ENCODE measurements at places on chromosomes 1 and 21.
A peak's percentile ranks its signal among the peaks of the same experiment; 100 is the strongest.

GRCh38 chr1:206489980-206490770 lies 17.2 kb upstream of the RASSF5 start:
- peak; percentile 70 for DNase-seq

GRCh38 chr1:3483801-3484444 lies 29.5 kb downstream of the ARHGEF16 start:
- peak; percentile 48 for DNase-seq

GRCh38 chr21:35438643-35439404 lies 389.7 kb upstream of the RUNX1 start:
- DNase-seq, result peak; percentile 57

- DNase-seq, result peak; percentile 79
Observed at GRCh38 chr1:64934115-64934877, 32.1 kb downstream of the JAK1 start.

DNA sequence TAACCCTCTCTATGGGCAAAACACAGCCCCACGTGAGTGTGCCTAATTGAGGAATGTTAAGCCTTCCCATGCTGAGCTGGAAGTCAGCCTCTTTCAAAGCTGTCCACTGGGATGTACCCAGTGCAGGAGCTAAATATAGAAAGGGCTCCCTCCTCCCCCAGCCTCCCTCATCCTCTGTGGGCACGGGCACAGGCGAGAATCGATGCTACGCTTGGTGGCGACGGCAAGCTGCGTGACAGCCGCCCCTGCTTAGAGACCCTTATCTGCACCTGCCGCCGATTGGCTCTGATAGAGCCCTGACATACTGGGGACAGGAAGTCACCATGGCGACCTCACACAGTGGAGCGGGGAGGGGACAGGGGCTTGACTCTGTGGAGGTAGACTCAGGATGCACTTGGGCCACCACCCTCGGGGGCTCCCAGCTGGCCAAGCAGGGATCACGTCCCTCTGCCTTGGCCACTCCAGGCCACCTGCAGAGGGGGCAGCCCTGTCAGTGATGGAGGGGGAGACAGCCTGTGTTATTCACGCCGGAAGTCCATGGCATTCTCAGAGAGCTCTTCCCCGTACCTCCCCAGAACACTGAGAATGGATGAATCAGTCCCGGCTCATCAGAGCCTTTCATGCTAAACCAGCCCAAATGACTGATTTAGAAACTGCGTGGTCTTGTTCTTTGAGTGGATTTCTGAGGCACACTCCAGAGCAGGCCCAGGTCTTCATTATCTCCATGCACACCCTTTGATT lies 84.8 kb downstream of the KCND3 start:
- peak; percentile 47 for DNase-seq

DNA sequence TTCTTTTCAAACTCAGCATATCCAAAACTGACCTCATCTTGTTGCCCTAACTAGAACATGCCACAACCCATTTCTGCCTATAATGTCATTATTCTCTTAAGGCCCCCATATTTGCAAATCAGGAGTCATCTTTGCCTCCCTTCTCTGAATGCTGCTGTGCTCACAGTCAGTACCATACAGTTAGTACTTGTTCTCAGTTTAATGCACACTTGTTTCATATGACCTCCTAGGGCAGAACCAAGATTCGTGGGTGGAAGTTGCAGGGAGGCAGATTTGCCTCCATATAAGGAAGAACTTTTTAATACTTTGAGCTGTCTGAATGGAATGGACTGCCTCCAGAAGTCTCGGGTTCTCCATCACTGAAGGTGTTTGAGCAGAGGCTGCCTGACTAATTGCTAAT lies 9.2 kb downstream of the CAP1 start:
- peak; percentile 68 for DNase-seq

DNA sequence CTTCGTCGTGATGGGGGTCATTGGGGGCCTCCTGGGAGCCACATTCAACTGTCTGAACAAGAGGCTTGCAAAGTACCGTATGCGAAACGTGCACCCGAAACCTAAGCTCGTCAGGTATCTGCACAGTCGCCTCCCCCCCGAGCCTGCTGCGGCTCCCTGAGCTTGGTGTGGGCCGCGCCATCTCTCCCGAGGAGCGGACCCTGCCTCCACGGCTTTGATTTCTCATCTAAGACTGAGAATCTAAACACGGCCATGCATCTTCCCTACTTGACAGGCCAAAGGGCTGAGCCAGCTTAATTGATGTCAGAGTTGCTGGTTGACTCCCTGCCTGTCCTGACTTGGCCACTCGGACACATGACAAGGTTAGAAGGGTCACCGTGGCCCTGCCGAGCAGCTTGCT lies 19.1 kb downstream of the NPPA start:
- DNase-seq, result no peak

- DNase-seq, result no peak
Observed at GRCh38 chr1:174276087-174276486, 116.8 kb downstream of the RABGAP1L start.

- no peak for DNase-seq
Observed at GRCh38 chr1:14611792-14612191, 13.3 kb downstream of the KAZN start.

DNA sequence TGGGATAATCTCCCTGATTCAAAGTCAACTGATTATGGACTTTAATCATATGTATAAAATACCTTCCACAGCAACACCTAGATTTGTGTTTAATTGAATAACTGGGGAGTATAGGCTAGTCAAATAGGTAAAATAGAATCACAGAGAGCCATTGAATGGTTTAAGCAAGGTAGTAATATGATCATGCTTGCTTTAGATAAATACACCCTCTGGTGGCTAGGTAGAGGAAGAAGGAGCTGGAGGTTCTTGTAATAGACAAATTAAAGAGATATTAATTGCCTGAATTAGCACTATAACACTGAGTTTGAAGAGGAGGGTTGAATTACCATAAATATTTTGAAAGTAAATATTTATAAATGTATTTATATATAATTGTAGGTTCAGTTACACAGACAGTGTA lies 40.3 kb downstream of the DIRAS3 start:
- peak; percentile 44 for DNase-seq

- no peak for DNase-seq
Observed at GRCh38 chr1:100953960-100954730, 58.3 kb downstream of the SLC30A7 start.

DNA sequence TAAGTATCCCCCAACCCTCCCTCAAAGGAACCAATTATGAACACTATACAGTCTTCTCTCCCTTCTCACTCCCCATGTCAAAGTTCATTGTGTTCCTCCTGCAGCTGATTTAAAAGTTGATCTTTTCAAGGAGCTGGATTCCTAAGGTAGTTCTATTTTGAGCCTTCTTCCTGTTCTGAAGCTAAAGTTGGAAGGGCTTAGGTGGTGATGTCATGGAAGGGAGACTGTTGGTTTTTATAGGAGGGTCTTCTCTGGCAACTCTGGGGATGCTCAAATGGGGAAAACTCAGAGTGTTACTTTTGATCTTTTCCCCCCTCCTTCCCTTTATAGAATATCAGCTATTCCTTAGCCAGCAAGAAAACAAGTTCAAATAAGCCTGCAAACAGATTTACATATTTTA lies 83.0 kb upstream of the AK4 start:
- no peak for DNase-seq

DNA sequence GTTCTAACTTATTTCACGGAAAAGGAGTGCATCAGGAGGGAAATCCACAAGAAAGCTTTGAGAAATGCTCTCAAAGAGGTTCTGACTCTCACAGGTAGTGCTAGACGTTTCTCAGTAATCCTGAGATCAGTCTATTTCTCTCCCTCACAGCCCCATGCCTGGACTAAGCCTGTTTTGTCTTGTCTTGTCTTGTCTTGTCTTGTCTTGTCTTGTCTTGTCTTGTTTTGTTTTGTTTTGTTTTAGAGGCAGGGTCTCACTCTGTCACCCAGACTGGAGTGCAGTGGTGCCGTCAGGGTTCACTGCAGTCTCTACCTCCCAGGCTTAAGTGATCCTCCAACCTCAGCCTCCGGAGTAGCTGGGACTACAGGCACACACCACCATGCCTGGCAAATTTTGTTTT lies 133.3 kb upstream of the SGIP1 start:
- DNase-seq, result peak; percentile 13

DNA sequence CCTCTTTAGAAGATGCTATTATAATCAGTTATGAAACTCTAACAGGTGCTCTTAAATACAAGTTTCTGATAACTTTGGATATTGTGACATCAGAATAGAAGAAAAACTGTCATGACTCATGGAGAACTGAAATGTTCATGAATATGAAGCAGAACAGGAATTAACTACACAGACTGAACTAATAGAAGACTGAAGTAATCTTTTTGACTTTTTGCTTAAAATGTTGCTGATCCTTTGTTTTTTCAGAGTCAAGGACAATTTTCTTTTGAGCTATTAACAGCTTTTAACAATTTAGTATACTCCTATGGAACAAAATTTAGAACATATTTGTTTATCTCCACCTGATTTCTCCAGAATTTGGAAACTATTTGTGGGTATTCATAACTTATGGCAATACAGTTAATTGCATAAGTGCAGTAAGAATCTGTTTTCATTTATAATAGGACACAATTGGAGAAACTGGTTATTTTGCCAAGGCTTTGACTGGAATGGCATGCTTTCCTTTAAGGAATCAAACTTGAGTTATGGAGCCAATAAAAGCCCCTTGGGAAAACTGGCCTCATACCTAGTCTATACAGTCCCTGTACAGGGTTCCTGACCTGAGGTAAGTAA lies 18.7 kb upstream of the PLA2G5 start:
- no peak for DNase-seq

DNA sequence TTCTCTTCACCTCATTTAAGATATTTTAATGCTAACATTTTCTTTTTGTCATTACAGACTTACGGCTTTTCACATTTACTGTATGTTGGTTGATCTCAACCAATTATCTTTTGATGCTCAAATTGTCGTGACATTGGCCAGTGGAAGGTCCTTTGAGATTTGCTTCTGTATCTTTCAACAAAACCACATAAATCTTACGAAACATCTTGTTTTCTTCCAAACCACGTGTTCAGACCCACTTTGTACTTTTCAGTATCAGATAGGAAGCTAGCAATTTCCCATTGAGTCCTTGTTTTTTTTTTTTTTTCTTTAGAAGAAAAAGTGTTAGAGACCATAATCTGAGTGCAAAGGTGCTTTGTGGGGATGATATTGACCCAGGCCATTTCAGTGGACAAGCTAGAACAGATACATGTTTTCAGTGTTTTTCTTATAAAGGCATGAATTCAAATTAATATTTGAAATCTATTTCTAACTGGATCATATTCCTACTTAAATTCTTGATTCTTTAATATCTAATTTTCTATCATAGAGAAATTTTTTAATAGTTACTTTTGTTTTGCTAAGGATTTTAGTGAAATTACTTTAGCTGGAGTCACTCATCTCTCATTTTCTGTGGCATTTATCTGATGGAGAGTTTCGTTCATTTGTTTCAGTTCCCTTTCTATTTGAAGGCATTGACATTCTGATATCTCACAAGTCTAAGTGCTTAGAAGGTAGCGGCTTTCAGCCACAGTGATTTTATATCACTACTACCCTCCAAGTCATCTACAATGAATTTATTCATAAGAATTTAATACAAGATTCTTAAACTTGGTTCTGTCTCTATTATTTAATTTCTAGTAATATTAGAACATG lies 26.7 kb downstream of the ATG4C start:
- DNase-seq, result no peak

GRCh38 chr21:23695443-23695842 lies 1911.8 kb downstream of the MRPL39 start:
- no peak for DNase-seq

DNA sequence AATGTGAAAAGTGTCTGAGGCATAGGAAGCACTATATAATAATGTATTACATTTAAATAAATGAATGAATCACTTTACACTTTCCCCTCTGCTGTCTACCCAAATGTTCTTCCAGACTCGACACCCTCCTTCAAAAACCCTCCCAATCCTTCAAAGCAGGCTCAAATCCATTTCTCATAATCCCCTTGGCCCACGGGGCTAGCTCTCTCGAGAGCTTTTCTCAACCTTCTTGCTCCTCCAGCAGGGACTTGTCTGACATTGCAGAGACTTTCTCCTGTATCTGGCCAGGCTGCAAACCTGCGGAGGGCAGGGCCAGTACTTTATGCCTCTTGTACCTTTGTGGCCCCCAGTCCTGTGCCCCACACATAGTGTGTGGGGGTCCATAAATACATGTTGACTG lies 14.1 kb upstream of the CNTN2 start:
- no peak for DNase-seq

DNA sequence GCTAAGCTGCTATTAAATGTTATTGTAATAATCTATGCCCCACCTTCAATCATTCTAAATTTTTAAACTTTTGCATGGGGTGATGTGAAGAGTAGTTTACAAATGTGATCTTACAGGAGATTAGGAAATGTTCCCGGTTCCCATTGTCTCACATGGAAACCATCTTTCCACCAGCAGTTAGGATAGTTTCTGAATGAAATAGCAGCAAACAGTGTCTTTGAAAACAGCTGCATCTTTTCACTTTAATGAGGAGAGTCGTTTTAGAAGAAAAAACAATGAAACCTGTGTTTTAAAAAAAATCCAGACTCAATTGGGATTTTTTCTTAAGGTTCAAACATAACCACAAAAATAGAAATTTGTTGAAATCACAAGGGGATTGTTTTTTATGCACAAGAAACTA lies 134.2 kb downstream of the TLR5 start:
- DNase-seq, result no peak

DNA sequence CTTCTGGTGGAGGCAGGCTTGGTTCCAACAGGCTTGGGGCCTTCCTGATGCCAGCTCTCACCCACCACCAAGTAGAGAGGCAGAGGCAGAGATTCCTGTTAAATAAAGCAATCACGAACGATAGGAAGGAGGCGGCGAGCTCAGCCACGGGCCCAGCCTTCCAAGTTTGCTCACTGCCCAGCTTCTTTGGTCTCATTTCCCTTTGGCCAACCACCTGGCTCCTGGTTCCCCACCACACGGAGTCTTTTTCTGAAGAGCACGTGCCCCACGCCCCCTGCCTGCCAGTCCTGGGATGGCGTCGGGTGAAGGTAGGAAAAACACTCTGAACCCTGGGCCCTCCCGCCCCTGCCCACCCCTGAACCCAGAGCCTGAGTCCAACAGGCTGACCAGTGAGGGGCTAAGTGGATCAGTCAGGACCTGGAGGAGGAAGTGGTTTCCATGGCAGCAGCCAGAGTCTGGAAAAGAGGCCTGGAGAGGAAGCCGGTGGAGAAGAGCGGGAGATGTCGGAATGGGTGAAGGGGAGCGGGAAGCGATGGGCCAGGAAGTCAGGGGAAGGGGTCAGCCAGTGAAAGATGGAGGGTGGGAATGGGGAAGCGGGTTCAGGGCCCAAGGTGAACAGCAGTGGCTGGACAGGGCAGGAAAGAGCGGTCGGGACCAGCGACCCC lies 158.2 kb upstream of the KLHDC7A start:
- no peak for DNase-seq

DNA sequence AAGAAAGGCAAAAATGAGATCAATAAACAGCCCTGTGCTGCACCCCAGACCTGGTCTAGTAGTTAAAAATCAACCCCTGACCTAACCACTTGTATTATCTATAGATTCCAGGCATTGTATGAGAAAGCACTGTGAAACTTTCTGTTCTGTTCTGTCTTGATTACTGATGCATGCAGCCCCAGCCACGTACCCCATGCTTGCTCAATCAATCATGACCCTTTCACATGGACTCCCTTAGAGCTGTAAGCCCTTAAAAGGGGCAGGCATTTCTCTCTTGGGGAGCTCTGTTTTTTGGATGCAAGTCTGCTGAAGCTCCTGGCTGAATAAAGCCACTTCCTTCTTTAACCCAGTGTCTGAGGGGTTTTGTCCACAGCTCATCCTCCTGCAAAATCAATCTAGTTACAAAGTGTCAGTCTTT lies 24.2 kb upstream of the CD34 start:
- no peak for DNase-seq
